HT1080 (cell line): ENCODE measurements at places on chromosomes 4 and X. TPM values are rescaled to one million over a fixed set of nuclear protein-coding genes. Genes with fewer than 3 reads are reported as not detected.

KIT gene
- under 0.01 and 0.21 TPM in 2 replicates for total RNA-seq

MRFAP1 gene
- 126 and 155 TPM in 2 replicates for total RNA-seq

XK gene
- total RNA-seq: 1.5 and 1.8 TPM in 2 replicates

TLR7 gene
- total RNA-seq: not detected in 2 replicates

DNA sequence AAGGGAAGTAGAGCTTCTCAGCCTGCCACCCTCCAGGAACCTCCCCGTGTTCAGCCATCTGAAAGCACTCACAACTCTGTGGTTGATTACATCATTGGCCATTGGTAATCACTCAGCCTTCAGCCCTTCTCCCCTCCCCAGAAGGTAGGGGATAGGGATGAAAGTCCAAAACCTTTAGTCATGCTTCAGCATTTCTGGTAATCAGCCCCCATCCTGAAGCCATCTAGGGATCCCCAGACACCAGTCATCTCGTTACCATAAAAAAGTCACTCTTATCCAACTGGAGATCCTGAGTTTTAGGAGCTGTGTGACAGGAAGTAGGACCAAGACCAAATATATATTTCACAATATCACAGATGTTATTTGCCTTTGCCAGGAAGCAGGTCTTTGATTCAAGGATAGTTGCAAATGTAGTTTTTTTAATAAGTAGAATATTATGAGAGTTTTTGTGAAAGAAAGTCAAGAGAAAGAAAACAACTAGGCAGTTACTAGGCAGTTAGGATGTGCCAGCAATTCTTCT is 364.6 kb upstream of the NOCT start:
- peak; percentile 93 for DNase-seq

DNA sequence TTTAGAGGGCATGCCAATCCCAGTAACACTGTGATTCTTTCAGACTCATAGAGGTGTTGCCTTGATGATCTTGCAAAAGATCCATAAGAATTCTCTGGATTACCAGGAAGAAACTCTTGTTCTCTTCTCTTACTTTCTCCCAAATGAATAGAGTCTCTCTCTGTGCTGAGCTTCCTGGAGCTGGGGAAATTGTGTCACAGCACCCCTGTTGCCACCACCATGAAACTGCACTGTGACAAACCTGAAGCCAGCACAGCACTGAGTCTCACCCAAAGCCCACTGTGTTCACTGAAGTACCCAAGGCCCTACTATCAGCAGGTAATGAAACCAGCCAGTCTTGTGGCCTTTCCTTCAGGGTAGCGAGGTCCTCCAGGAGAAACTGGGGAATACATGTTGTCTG is 332.7 kb upstream of the FGF16 start:
- DNase-seq: no peak

DNA sequence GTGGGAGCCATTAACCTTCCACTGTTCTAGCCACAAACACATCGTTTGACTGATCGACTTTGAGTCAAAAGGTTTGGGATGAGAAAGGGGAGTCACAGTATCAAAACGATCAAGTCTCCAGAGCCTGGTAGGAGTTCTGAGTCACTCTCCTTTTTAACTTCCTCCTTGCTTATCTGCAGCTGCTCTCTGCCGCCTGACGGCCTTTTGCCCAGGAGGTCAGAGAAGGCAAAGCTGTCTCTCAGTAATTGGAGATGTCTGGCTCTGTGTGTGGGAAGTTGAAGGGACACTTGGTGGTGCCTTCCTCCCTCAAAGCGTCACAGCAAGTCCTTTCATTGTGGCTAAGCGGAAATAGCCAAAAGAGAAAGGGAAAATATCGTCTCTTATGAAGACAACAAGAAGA is 63.1 kb downstream of the ANOS1 start:
- peak; percentile 0 for DNase-seq

GRCh38 chrX:78658845-78659744 is at the start of gene RTL3:
Gene RTL3, minus strand, starts transcription at chrX:78659328. Its CDS starts 908 bp downstream, at chrX:78658420.
- peak; percentile 83 for DNase-seq
